Colonic mucosa (tissue), 4 donors: ENCODE measurements at places on chromosomes 16 and 17. TPM values are rescaled to one million over a fixed set of nuclear protein-coding genes. Genes with fewer than 3 reads are reported as not detected.

CA7 gene
- 120 TPM for total RNA-seq

DNA sequence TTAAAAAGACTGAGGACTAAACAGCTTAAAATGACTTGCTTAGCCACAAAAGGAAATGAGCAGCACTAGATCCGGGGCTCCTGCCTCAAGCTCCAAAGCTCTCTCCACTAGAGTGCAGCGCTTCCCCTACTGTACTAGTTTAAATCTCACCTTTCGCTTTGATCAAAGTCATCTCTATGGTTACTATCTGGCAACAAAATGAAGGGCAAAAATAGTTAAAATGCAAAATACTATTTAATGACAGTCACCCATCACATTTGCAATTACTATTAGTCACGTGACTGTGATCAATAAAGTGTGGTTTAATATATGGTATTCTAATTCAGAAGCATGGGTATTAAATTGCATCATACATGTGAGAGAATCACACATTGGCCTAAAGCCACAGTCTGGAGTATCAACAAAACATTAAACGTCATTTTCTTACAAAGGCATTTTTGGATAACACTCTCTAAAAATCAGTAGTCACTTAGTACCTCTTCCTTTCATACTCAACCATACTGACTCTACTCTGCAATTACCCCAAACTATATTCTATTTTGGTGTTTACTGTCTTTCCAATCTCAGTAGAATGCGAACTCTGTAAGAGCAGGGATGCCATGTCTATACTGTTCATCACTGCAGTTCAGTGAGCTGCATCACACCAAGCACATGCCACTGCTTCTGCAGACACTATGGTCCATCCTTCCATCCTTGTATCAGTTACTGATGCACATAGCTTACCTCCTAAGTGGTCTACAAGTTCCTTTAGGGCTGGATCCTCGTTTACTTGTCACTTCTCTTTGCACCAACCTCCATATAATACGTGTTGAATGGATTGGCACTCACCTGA lies 6.2 kb downstream of the PSMD12 start:
- no peak for DNase-seq

DNA sequence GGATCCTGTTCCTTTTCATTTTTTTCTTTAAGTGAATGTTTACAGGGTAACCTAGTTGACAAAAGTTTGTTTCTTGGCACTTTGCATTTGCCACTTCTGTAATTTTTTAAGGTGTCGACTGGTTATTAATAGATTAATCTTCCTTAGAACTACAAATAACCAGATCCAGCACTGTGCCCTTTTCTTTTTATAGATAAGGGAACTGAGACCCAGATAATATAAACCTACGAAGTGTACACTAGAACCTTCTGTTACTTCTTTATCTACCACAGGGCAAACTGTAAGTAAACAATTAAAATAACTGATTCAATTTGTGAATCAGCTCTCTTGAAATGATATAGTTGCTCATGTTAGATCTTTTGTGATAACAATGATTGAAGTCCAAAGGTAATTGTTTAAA lies 55.4 kb downstream of the NLK start:
- DNase-seq: no peak

ATP2C2 gene
- 220 TPM for total RNA-seq

ZDHHC1 gene
- 7.9 TPM for total RNA-seq

HERPUD1 gene
- total RNA-seq: 194 TPM

GRCh38 chr16:2497116-2497630 lies 16.6 kb upstream of the ATP6V0C start:
- no peak for DNase-seq

DNA sequence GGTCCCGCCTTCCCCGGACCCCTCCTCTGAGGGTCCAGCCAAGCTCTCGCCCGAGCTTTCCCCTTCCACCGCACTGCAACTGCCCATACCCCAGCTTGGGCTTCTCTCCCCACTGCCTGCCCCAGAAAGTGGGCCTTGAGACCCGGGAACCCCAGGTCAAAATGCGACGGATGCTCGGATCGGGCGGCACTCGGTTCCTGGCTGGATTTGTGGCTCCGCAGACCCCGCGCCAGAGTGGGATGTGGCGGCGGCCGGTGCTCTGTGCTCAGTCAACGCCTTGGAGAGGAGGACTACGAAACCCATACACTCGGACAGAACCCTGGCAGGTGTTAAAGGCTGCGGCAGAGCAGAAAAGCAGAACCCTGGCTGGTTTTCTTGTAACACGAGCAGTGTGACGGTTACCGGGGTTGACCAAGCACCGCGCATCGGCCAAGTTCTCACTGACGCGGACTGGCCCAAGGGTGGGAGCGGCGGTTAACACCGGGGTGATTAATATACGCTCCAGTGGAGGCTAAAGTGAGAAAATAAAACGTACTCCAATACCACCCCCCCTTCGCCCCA lies 885 bp upstream of the SLFN13 start:
- DNase-seq: no peak

PRR15L gene
- total RNA-seq: 223 TPM

DNA sequence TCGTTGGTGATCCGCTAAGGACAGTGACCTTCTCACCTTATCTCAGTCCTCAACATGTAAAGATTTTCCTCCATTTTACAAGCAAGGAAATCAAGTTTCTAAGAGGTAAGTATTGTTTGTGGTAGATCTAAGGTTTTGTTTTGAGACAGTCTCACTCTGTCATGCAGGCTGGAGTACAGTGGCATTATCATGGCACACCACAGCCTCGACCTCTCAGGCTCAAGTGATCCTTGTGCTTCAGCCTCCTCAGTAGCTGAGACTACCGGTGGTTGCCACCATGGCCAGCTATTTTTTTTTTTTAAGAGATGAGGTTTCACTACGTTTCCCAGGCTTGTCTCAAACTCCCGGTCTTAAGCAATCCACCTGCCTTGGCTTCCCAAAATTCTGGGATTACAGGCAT lies 34.9 kb downstream of the PRKCA start:
- no peak for DNase-seq

DPEP2 gene
- total RNA-seq: 0.88 TPM

DNA sequence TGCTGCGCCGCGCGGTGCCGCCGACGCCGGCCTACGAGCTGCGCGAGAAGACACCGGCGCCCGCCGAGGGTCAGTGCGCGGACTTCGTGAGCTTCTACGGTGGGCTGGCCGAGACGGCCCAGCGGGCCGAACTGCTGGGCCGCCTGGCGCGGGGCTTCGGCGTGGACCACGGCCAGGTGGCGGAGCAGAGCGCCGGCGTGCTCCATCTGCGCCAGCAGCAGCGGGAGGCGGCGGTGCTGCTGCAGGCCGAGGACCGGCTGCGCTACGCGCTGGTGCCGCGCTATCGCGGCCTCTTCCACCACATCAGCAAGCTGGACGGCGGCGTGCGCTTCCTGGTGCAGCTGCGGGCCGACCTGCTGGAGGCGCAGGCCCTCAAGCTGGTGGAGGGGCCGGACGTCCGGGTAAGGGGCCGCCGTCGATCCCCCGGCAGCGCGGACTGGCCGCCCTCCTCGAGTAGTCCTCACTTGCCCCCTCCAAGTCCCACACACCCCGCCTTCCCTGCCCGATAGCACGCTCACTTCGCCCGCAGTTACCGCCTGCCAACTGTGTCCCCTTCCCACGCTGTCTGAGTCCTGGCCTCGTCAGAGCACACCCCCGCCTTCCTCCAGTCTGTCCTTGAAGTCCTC lies 470 bp downstream of the MLYCD start:
- peak; percentile 47 for DNase-seq

DNA sequence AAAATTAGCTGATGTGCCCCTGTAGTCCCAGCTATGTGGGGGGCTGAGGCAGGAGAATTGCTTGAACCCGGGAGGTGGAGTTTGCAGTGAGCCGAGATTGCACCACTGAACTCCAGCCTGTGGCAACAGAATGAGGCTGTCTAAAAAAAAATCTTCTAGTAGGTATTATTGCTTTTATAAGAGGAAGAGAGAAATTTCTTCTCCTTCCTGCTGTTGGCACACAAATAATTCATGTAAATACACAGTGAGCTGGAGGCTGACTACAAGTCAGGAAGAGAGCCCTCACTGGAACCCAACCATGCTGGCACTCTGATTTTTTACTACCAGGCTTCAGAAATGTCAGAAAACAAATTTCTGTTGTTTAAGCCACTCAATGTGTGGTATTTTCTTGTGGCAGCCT lies 6.7 kb downstream of the PRDM7 start:
- no peak for DNase-seq

NSF gene
- 58.4 TPM for total RNA-seq

DNA sequence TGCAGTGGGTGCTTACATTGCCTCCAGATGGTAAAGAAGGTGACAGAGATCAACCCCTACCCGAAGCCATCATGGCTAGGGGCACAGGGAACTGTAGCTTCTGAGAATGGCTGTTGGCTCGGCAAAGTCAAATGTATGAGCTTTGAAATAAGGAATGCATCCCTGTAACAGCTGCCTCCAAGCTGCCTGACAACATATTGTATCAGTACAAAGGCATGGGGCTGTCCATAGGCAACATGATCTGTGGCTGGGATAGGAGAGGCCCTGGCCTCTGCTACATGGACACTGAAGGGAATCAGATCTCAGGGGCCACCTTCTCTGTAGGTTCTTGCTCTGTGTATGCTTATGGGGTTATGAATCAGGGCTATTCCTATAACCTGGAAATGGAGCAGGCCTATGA lies 119.2 kb upstream of the NETO2 start:
- no peak for DNase-seq

CRYM gene
- 10.4 TPM for total RNA-seq

CLDN9 gene
- 0.35 TPM for total RNA-seq

DNA sequence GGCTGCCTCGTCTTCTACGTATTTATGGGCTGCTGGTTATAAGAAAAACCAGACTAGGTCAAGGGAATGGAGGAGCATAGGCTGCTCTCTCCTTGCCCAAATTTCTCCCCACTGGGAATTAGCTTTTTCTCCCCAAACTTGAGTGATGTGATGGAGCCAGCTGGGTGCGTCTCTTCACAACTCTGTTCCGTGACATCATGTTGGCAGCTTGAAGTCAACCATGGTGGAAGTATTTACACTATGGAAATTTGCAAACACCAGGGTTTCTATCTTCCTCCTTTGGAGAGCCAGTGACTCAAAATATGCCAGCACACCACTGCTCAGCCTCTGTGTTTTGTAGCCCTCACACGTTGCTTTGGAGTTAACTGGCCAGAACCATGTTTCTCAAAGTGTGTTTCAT lies 78.1 kb downstream of the OR1D5 start:
- no peak for DNase-seq

DNA sequence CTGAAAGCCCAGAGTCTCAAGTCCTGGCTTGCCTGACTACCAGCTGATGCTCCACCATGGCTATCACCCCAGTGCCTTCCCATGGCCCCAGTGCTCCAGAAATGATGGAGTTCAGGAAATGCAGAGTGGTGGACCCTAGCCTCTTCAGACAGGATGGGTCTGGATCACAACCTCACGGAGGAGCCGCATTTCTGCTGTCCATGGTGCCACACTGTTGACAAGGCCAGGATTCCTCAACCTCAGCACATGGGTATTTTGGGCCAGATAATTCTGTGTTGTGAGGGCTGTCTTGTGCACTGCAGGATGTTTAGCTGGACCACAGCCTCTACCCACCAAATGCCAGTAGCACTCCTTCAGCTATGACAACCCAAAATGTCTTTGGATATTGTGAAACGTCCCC lies 6.7 kb upstream of the CRHR1 start:
- no peak for DNase-seq

DBNDD1 gene
- 5.5 TPM for total RNA-seq

DNA sequence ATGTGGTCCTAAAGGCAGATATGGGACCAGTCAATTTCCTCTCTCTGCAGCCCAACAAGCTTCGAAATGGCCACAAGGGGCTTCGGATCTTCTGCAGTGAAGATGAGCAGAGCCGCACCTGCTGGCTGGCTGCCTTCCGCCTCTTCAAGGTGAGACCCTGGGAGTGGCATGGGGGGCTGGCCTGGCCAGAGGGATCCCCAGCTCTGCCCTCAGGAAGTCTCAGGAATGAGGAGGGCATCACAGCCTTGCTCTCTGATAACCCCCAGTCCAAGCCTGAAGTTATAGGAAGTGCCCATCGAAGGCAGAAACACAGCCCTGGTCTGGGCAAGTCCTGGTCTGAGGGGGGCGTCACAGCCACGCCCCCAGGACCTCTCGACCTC lies 7.1 kb downstream of the GRB7 start:
- no peak for DNase-seq

- peak; percentile 22 for DNase-seq
Observed at GRCh38 chr16:11994143-11995119, 17.9 kb downstream of the SNX29 start.

- no peak for DNase-seq
Observed at GRCh38 chr17:19533718-19534561, at the start of gene SLC47A1. TSS of gene SLC47A1 (plus strand) at chr17:19533854. CDS start at chr17:19533940, 86 bp downstream.

CCL8 gene
- 5.9 TPM for total RNA-seq

- no peak for DNase-seq
Observed at GRCh38 chr17:45353043-45353442, 36.2 kb upstream of the MAP3K14 start.

- DNase-seq: no peak
Observed at GRCh38 chr16:74710401-74710800, 9.7 kb upstream of the MLKL start.

KPNB1 gene
- total RNA-seq: 247 TPM

DNA sequence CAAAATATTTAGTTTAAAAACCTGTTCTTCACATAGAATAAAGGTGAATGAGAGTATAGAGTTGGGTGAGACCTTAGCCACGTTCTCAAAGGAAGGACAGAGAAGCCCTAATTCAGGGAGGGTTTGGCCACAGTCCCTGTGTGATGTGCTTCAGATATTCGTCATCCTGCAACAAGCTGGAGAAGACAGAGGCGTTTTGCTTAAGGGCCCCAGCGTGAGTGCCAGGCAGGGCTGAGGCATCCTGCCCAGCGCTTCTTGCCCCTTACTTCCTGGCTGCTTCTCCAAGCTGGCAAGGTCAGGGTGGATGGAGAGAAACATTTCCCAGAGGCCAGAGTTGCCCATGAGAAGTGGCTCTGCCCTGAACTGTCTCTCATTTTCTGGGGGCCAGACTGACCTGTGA lies 46.9 kb downstream of the AXIN2 start:
- DNase-seq: no peak

KIF2B gene
- total RNA-seq: not detected

GRCh38 chr17:58667934-58668597 lies 23.8 kb downstream of the TEX14 start:
- no peak for DNase-seq

TMC5 gene
- total RNA-seq: 54.5 TPM

GRCh38 chr17:2222301-2222700 lies 81.3 kb downstream of the SMG6 start:
- no peak for DNase-seq

- no peak for DNase-seq
Observed at GRCh38 chr17:71432378-71433315, 688.2 kb upstream of the SOX9 start.
